ENCODE measurements at places on chromosomes 7 and 10.

- DNase-seq = peak; percentile 6
These were observed 4.1 kb downstream of the ARMC3 start for GRCh38 chr10:22931948-22932347.

- no peak for DNase-seq
These were observed 51.5 kb upstream of the RSBN1L start for GRCh38 chr7:77644774-77645173.

- no peak for DNase-seq
These were observed 847.0 kb downstream of the TYW1 start for GRCh38 chr7:67843615-67844014.

- DNase-seq = no peak
These were observed 103.1 kb downstream of the FAS start for GRCh38 chr10:89093728-89094127.

DNA sequence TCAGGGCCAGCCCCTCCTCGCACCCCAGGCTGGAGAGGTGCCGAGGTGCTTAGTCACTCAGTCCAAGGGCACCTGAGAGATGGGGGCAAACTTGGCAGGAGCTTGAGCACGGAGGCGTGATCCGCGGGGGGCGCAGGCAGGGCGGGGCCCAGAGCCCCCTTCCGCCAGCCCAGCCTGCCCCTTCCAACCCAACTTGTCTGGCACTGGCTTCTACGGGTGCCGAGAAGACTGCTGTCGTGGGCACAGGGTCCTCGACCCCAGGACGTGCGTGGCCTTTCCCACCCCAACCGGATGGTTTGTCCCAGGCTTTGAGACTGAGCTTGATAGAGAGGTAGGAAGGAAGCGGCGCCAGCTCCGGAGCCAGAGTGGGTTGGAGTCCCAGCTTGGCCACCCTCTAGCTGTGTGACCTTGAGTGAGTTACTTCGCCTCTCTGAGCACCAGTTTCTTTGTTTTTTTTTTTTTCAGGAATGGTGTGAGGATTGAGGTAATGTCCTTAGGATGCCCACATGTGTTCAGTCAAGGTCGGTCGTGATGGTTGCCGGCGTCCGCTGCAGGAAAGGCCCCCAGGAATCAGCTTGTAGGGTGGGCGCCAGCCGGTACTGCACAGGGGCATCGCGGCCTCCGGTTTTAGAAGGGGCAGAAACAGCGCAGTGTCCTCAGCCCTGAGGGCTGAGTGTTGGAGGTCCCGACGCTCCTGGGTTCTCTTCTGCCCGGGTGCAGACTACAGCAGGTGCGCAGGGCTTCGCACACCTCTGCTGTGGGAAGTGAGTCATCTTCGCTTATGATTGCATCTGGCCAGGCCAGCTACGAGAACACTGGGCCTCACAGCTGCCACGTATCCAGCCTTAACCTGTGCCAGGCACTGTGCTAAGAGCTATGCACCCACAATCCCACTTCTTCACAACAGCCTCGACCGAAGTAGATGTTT, 28.6 kb upstream of the VAX1 start:
- peak; percentile 56 for DNase-seq

Data from SW480 (cell line).